ENCODE measurements at places on chromosomes 4 and X.

DNA sequence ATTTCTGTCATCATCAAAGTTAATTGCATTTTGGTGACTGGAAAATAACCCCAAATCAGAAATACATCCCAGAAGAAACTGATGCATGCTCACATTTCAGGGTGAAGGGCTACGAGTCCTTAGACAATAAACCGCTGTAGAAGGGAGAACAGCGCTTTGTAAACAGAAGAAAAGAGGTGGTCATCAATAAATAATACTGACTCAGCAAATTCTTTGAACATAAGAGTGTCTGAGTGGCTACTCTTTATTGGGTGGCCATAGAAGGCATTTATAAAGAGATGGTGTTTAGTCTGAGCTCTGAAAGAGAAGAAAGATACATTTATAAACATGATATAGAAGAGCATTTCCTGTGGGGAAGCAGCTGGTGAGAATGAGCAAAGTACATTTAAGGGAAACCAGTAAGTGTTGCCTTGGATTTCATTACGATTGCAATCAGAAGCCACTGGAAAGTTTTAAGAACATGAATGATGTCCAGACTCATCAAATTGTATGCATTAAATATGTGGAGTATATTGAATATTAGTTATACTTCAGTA, 246.9 kb upstream of the GIMD1 start:
- no peak for DNase-seq

DNA sequence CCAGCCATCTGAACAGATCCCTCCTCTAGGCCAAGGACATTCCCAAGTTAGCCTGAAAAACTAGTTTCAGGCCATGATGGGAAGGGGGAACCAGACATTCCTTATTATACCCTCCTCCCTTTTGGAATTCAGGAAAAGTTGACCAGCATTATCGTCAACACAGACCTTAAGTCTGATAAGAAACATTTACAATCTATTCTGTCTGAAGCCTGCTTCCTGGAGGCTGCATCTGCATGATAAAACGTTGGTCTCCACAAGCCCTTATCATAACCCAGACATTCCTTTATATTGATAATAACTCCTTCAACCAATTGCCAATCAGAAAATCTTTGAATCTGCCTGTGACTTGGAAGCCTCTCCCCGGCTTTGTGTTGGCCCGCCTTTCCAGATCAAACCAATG, 44.3 kb downstream of the EFHC2 start:
- DNase-seq, result no peak

GRCh38 chr4:156018383-156018782, 64.7 kb upstream of the CTSO start:
- DNase-seq, result no peak

- DNase-seq, result no peak
Measured at GRCh38 chr4:7607156-7607910, 172.6 kb upstream of the PSAPL1 start.

GRCh38 chr4:176363072-176363471, 43.3 kb downstream of the SPCS3 start:
- no peak for DNase-seq
